ENCODE measurements at places on chromosomes 11 and 22. TPM values are rescaled to one million over a fixed set of nuclear protein-coding genes. Genes with fewer than 3 reads are reported as not detected.

Gene CARNS1
- 34.2 TPM for polyA plus RNA-seq

Gene OR51E2
- 0.26 TPM for polyA plus RNA-seq

Gene PGR
- 0.47 TPM for polyA plus RNA-seq

Gene PACS1
- 114 TPM for polyA plus RNA-seq

Gene RASGRP2
- polyA plus RNA-seq = 58.7 TPM

Gene VPREB1
- polyA plus RNA-seq = not detected

Gene TMPRSS13
- 0.32 TPM for polyA plus RNA-seq

Gene CPT1A
- 22.9 TPM for polyA plus RNA-seq

Gene ME3
- 39.0 TPM for polyA plus RNA-seq

Gene OR5B21
- not detected for polyA plus RNA-seq

Gene CCDC15
- polyA plus RNA-seq = 2.6 TPM

Gene SLC29A2
- polyA plus RNA-seq = 11.0 TPM

Gene TMEM132A
- 198 TPM for polyA plus RNA-seq

Gene LBHD1
- 7.5 TPM for polyA plus RNA-seq
